ENCODE measurements at places on chromosomes 2 and 18. TPM values are rescaled to one million over a fixed set of nuclear protein-coding genes. Genes with fewer than 3 reads are reported as not detected.

DNA sequence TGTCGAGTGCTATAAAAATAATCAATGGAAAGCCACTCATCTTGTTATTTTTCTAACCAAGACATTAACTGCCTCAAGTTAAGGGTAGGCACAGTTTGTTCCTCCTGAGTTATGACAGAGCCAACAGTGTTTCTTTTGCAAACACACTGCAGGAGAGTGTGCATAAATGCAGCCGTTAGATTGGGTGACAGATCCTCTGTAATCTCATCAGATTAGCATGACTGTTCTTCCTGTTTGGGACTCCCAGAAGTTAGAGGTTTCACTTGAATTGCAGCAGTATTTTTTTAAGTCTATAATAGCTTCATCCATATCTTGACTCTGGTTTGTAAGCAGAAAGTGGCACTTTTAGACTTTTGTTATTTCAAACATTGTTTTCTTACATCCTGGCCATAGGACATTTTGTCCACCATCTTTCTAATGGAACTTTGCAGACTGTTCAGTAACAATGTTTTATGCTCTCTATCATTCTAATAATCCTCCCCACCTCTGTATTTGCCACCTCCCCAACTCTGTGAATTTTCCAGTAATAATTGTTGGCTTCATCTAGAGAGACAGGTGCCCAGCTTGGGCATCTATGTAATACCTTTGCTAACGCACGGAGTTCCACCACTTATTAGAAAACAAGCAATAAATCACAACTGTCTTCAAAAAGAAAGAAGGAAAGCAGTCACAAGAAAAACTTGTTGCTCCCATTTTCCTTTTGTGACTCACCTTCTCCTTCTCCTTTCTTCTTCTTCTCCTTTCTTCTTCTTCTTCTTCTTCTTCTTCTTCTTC lies 560.0 kb downstream of the ADCYAP1 start:
- no peak for DNase-seq

DNA sequence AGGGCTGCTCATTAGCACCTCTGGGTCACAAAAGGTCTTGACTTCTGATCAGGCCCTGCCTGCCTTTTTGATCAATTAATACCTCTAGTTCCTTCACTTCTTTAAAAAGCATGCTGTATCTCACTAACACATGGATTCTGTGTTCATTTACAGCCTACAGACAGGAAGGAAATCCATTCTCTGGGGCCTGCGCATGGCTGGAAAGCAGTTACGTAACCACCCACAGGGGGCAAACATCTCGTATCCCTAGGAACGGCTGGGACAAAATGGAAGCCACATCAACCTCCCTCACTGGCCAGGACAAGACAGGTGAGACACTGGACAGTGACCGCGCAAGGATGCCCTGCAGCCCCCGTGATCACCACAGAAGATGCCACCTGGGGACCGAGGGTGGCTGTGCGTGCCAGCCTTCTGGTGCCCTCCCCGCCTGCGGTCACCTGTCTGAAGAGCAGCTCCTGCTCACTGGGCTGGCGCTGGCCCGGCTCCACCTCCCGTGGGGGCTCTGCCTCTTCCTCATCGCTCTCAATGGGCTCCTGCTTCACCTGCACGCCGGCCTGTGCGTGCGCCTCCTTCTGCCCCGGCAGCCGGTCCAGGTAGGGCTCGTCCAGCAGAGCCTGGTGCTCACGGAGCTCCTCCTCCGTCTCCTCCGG lies 266.9 kb downstream of the TWIST2 start:
- no peak for DNase-seq

DNA sequence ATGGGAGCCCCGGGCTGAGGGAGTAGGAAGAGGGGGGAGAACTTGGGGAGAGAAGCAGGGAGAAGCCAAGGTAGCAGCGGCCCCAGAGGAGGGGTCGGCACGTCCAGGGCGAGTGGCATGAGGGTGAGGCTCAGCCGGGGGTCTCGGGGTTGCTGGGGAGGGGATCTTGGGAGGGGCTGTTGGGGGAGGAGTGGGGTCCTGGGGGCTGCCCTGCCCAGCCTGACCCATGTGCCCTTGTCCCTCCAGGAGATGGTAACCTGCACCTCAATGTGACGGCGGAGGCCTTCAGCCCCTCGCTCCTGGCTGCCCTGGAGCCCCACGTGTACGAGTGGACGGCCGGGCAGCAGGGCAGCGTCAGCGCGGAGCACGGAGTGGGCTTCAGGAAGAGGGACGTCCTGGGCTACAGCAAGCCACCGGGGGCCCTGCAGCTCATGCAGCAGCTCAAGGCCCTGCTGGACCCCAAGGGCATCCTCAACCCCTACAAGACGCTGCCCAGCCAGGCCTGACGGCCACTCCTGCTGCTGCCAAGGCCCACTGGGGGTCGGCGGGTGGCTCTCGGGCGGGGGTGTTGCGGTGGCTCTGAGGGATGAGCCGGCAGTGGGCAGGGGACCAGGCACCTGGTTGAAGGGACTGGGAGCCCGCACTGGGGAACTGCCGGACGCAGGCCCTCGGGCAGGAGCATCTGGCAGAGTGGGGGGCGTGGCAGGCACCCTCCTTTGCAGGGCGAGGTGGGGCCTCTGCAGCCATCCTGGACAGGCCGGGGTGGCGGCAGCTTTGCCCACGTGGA lies 9.0 kb upstream of the GAL3ST2 start:
- DNase-seq: no peak

DNA sequence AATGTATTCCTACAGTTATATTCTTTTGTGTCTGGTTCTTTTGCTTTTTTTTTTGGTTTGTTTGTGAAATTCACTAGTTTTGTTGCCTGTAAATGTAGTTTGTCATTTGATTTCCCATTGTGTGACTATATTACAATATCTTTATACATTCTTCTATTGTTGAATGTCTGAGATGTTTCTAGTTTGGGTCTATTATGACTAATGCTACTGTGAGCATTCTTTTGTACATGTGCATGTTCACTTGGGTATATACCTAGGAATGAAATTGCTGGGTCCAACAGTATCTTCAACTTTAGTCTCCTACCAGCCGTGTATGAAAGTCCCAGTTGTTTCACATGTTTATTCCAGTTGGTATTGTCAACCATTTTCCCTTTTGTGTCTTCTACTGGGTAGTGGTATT lies 112.7 kb upstream of the RBMS1 start:
- DNase-seq: no peak

DNA sequence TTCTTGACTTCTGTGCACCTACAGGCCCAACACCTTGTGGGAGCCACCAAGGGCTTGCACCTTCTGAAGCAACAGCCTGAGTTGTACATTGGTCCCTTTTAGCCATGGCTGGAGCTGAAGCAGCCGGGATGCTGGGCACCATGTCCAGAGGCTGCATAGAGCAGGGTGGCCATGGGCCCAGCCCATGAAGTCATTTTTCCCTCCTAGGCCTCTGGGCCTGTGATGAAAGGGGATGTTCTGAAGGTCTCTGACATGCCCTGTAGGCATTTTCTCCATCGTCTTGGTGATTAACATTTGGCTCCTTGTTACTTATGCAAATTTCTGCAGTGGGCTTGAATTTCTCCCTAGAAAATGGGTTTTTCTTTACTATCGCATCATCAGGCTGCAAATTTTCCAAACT lies 83.1 kb upstream of the ACVR1 start:
- no peak for DNase-seq

DNA sequence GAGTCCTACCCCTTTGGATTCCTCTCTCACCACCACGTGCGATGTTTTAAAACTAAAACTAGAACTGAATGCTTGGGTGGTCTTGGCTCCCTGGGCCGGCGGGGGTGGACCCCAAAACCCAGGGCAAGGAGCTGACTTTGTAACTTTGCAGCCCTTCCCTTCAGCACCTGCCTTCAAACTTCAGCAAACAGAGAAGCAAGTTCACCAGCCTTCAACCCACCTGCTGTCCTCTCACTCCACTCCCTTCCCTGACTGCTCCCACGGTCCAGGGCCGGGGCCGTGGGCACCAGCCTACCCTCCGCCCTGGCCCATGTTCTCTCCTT lies 54.5 kb downstream of the COL6A3 start:
- no peak for DNase-seq

GRCh38 chr18:7633171-7633570 lies 66.1 kb downstream of the PTPRM start:
- no peak for DNase-seq

DNA sequence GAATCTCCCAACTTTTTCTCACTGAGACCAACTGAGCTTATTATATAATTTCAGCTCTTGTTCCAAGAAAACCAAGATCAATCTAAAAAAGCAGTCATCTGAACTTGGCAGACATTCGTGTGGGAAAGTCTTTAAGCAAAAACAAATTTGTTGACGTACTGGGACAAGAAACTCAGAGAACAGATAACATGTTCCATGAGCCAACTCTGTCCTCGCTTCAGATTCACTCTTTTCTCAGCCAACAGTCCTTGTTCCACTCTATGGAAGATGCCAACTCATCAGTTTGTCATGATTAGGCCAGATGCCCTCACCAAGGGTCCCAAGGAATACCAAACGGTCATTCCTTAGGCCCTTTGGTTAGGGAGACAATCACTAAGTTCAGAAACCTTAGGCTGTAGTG lies 224.2 kb upstream of the CTAGE1 start:
- DNase-seq: no peak

- DNase-seq: peak; percentile 8
Measured at GRCh38 chr2:190927301-190927700, 46.7 kb downstream of the GLS start.

DNA sequence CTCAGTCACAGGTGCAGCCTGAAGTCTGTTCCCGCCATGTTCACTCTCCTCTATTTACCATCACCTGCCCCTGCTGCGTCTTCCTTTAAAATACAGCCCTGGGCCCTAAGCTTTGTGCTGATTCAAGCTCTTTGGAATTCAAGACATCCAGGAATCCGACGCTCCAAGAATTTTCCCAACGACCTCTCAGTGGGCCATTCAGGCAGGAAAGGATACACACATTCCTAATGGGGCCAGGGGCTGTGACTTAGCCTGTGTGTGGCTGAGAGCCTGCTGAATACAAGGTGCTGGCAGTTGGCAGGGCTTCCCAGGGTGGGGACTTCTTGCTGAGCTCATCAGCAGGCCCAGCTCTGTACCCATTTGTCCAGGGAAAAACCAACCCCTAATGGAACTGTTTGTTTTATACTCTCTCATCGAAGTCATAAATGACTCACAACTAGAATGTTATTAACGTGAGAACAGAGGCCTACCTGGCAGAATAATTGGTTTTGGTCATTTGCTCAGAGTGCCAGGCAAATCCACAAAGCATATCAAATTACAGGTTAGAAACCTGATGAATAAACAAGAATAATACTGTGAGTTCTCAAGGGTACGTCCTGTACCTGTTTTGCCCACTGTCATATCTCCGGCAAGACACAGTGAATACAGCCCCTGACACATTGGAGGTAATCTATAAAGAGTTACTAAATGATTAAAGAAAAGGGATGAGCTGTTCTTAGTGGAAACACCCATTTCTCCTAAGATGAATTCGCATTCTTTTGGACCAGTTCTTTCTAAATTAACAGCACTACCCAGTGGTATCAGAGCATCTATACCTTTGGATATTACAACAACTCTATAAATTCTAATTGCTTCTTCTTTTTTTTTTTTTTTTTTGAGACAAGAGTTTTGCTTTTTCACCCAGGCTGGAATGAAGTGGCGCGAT lies 12.6 kb upstream of the KCMF1 start:
- peak; percentile 92 for DNase-seq

DNA sequence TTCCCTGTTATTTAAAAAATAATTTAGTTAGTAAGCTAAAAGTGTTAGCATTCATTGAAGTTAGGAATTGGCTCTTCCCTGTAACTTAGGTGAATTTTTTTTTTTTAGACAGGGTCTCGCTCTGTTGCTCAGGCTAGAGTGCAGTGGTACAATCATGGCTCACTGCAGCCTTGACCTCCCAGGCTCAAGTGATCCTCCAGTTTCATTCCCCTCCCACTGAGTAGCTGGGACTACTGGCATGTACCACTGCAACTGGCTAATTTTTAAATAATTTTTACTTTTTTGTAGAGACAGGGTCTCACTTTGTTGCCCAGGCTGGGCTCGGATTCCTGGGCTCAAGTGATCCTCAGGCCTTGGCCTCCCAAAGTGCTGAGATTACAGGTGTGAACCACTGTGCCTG lies 66.4 kb downstream of the CERS6 start:
- DNase-seq: no peak

DNA sequence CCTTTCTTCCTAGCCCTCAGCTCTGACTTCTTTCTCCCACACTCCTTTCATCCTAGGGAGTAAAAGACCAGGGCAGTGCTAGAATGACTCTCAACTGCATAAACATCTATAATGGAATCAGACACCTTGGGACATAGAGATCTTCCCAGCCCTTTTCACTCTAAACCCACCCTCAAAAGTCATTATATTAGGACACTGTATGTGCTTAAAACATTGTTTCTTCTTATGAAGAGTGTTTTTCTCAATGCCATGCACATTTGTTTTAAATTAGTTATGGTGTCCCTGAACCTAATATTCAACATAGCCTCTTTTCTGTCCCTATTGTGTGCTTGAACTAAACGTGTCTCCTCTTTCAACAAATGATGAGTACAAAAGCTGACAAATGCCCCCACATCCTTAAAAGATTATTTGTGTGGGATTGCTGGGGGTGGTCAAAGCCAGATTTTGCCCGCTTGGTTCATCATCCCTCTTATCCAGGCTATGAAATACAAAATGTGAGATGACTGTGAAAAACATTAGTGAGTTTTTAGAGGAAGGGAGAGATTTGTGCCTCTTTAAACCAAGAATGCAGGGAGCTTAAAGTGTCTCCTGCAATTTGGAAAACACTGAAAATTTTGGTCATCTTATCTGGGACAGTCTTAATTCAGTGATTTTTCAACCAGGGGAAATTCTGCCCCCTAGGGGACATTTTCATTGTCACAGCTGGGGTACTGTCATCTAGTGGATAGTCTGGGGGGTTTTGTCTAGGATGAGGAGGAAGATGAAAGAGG lies 29.0 kb downstream of the SERPINB5 start:
- DNase-seq: no peak

DNA sequence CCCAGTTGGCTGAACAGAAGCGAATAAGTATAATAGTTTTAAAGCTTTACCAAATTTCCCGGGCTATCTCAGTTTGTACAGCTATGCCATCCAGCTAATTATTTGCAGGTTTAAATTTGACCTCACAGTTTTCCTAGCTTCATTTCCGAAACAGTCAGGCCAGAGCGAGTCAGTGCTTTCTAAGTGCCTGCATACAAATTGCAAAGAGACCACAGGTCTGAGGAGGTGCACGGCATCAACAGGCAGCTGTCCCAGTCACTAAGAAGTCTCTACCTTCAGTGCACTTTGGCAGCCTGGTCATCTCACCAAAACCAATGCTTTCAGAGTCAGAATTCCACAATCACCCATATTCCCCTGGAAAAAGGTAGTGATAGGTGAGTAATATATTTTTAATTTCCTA lies 51.9 kb downstream of the LAMA1 start:
- no peak for DNase-seq

GRCh38 chr18:23629444-23629946 lies 33.2 kb downstream of the ANKRD29 start:
- peak; percentile 31 for DNase-seq

The NEURL3 gene
- not detected for total RNA-seq

The NOL4 gene
- not detected for total RNA-seq

The PSTPIP2 gene
- 0.08 TPM for total RNA-seq

The SLC5A7 gene
- total RNA-seq: not detected

The NGEF gene
- total RNA-seq: 1.3 TPM

The ANKAR gene
- 0.14 TPM for total RNA-seq

The OXER1 gene
- not detected for total RNA-seq

The TDRD15 gene
- 0.15 TPM for total RNA-seq

The PCARE gene
- not detected for total RNA-seq
